ENCODE measurements at places on chromosomes 5 and 9. TPM values are rescaled to one million over a fixed set of nuclear protein-coding genes. Genes with fewer than 3 reads are reported as not detected.

Gene PCDHGA5
- total RNA-seq = 0.18 TPM

Gene GTF2H2
- 51.8 TPM for total RNA-seq

Gene CARTPT
- total RNA-seq = not detected

Gene PAIP1
- total RNA-seq = 102 TPM

Gene ZNF169
- total RNA-seq = 5.9 TPM

Gene ZNF879
- 0.63 TPM for total RNA-seq

Gene FOXD4
- 1.0 TPM for total RNA-seq

Gene PCDHGA9
- 0.18 TPM for total RNA-seq

Gene SVEP1
- 0.81 TPM for total RNA-seq

Gene PTPRD
- 0.11 TPM for total RNA-seq

Gene BARHL1
- not detected for total RNA-seq

Gene CSF1R
- 0.20 TPM for total RNA-seq

Gene LMNB1
- 190 TPM for total RNA-seq

GRCh38 chr9:15249981-15250380, 57.0 kb downstream of the TTC39B start:
- H3K27ac ChIP-seq = no peak overlapping the region
- no peak overlapping the region for H3K4me3 ChIP-seq
- no peaks in the 10 kb centered on the region for H3K27me3 ChIP-seq
- no peaks in the 10 kb centered on the region for H3K4me1 ChIP-seq

DNA sequence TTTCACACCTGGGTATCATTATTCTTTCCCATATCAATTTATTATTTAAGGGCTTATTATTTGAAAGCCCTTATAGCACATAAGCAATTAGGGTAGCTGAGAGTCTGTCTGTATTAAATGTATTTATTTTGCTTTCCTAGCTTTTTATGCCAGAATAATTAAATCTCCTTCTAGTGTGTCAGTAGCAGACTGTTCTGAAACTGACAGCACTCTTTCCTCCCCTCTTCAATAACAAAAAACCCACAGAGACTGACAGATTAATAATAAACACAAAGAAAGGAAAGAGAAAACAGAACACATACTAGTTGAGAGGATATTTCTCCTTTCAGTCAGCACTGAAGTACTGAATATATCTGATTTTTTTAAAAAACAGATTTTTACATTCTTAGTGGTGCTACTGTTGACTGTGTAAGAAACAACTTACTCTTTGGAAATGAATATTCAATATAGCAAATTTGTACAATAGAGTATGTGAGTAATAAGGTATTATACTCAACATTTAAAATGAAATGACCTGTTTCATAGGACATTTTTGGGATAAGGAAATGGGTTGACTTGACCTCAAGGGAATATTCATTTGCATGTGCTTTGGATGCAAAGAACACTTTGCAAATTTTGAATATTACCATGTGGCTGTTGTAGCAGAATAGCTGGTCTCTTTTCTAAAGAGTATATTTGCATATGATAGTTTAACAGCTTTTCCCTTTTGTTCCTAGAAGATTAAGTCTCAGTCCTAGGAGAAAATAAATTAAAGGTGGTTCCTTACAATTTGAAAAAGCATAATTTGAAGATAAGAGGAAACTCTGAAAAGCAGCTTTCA, 208.3 kb downstream of the SPATA31D1 start:
- no peak overlapping the region for H3K4me3 ChIP-seq
- H3K4me1 ChIP-seq = no peaks in the 10 kb centered on the region

DNA sequence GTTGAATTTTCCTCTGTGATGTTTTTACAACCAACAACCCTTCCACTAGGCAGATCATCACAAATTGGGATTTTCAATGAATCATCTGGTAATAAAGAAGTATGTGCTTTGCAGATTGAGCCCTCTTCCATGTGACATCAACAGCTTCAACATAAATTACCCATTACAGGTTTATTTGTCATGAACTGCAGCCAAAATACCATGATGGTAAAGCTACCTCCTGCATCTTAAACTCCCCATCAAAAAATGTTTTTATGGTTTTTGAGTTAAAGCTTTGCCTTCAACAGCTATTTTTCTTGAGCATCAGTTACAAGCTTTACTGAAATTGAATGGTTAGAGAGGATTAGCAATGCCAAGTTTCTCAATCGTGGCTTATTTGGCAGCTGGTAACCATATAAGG, 211.4 kb upstream of the TUSC1 start:
- no peak for DNase-seq
- H3K4me1 ChIP-seq = no peaks in the 10 kb centered on the region
- H3K36me3 ChIP-seq = no peaks in the 10 kb centered on the region
- H3K4me3 ChIP-seq = no peak overlapping the region

- no peaks in the 10 kb centered on the region for H3K4me1 ChIP-seq
- H3K27me3 ChIP-seq = no peaks in the 10 kb centered on the region
These were observed 565.5 kb upstream of the DMAC1 start for GRCh38 chr9:8365029-8365428.

DNA sequence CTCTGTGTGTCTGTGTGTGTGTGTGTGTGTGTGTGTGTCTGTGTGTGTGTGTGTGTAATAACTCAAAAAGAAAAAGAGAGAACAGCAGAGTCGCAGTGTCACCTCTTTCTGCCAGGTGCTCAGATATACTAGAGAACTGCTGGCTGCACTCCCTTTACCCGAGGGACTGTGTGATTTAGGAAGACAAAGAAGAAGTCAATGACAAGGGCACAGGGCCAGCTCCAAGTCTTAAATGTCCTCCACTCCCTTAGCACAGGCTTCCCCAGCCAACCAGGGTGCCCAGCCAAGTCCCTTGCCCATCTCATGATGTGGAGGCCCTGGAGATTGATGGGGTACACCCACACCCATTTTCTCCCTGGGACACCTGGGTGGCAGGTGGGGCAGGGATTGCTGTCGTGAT, 8.7 kb downstream of the CCNJL start:
- peaks cover 42% of the 10 kb centered on the region for H3K27me3 ChIP-seq
- H3K4me1 ChIP-seq = no peaks in the 10 kb centered on the region

DNA sequence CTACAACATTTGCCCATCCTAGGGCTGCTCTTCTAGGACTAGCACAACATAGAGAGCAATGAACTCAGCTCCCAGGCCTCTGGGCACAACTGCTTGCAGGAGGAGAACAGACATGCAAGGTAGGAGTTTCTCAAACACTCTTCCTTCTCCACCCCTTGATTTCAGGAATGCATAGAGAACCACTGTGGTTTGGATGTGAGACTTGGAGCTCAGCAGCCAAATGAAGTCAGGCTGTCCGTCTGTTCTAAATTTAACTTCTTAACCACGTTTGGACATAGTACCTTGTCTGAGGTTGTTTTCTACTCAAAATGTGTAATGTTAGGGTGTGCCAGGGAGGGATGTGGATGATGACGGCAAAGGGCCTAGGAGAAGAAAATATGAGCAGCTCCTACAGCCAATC, 515.1 kb upstream of the TNC start:
- H3K27ac ChIP-seq = no peak overlapping the region
- DNase-seq = no peak
- no peaks in the 10 kb centered on the region for H3K36me3 ChIP-seq
- H3K4me3 ChIP-seq = no peak overlapping the region

DNA sequence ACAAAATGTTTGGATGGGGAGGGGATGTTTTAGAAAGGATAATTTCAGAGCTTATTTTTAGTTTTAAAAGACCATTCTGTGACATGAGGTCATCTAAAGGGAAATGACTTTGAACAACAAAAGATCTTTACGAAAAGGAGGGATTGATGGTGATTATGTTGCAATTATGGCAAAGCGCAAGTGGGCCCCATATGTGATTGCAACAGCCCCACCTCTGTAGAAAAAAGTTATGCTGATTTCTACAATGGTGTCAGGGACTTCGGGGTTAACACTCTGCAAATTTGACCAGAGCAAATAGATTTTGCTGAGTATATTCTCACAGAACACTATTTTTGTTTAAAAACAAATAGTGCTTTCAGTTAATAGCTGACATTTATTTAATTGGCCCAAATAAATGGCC, 312.8 kb downstream of the NSG2 start:
- H3K36me3 ChIP-seq = no peaks in the 10 kb centered on the region
- no peak overlapping the region for H3K4me3 ChIP-seq
- no peaks in the 10 kb centered on the region for H3K4me1 ChIP-seq
- H3K27me3 ChIP-seq = no peaks in the 10 kb centered on the region
- no peak overlapping the region for H3K27ac ChIP-seq

DNA sequence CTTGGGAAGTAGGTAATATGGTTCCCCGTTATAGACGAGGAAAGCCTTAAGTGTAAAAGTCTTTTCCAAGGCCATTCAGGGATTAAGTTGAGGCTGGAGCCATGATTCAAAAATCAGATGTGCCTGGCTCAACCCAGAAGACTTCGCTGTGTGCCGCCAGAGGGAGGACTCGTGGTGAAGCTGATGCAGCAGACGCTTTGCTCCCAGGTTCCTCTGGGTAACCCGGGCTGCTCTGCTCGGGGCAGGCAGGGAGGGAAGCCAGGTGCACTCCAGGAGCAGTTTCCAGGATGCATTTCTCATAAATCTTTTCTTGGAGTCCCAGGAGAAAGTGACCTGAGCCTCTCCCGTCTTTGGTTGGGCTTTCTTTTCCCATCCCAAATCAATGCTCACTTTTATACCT, 62.9 kb upstream of the ICE1 start:
- no peak overlapping the region for H3K27ac ChIP-seq
- peaks cover 13% of the 10 kb centered on the region for H3K27me3 ChIP-seq
- no peak for DNase-seq
- no peaks in the 10 kb centered on the region for H3K36me3 ChIP-seq

DNA sequence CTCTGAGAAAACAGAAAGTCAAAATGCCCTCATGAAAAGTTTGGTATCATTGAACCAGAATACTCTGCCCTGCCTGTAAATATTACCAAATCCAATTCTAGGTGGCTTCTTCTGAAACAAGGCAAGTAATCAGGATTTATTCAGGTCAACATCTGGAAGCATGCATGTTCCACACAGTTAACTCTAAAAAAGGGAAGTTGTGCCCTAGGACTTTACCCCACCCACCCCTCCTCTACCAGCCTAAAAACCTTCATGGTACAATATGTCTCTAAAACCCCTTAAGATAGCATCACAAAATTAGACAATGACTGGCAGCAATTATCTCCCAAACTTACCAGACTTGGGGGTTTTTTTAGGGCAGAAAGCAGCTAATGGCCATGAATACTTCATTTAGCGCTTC, 414.8 kb upstream of the SLC30A5 start:
- no peak overlapping the region for H3K4me3 ChIP-seq
- no peaks in the 10 kb centered on the region for H3K27me3 ChIP-seq
- no peak for DNase-seq

DNA sequence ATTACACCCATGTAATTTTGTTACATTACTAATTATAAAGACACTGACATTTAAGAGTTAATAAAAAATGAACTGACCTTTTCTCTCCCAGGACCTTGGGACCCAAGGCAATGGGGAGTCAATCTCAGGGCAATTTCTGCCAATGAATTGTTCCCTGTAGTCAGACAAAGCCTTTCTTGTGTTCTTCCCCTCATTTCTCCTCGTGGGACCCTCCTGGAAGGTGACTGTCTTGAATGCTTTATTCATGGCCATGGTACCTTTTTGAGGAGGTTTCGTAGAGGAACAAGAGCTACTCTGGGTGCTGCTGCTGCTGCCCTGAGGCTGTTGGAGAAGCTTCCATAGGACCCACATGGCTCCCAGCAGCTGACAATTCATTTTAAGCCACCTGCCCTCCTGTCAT, 190.3 kb downstream of the SNX18 start:
- H3K4me1 ChIP-seq = no peaks in the 10 kb centered on the region
- no peak overlapping the region for H3K27ac ChIP-seq
- no peak for DNase-seq

GRCh38 chr9:121280715-121281613, 13.0 kb downstream of the GSN start:
- peaks cover 59% of the 10 kb centered on the region for H3K4me1 ChIP-seq
- no peaks in the 10 kb centered on the region for H3K36me3 ChIP-seq
- H3K27ac ChIP-seq = peak overlapping the region; percentile 45
- DNase-seq = no peak
- no peak overlapping the region for H3K4me3 ChIP-seq

DNA sequence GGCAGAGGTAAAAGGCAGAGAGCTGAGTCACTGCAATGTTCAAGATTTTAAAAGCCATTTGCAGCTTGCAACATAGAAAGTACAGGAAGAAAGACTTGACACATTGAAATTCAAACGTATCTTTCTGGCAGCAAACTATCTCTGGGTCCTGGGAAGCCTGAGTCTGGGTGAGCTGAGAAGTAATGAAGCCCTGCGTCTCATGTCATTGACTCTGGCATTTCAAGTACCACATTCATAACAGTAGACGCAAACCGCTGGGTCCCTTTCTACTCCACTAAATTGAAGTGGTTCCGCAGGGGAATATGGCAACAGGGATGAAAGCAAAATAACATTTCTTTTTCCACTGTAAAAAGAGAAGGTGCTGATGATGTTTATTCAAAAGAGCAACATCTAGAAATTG, 694.3 kb downstream of the BRINP1 start:
- H3K36me3 ChIP-seq = no peaks in the 10 kb centered on the region
- H3K4me3 ChIP-seq = no peak overlapping the region
- no peak overlapping the region for H3K27ac ChIP-seq
- DNase-seq = no peak
- no peaks in the 10 kb centered on the region for H3K27me3 ChIP-seq

GRCh38 chr9:77977210-77977611, 54.4 kb downstream of the GNAQ start:
- peak overlapping the region; percentile 62 for H3K27ac ChIP-seq
- H3K36me3 ChIP-seq = peaks cover 15% of the 10 kb centered on the region
- no peak overlapping the region for H3K4me3 ChIP-seq
- peak; percentile 50 for DNase-seq

- H3K27me3 ChIP-seq = no peaks in the 10 kb centered on the region
- H3K36me3 ChIP-seq = no peaks in the 10 kb centered on the region
- H3K4me3 ChIP-seq = no peak overlapping the region
- no peak for DNase-seq
These were observed 18.4 kb downstream of the RNF130 start for GRCh38 chr5:180053061-180053602.

GRCh38 chr5:43469671-43470391, 13.8 kb downstream of the TMEM267 start:
- no peak for DNase-seq
- H3K4me1 ChIP-seq = no peaks in the 10 kb centered on the region
- no peak overlapping the region for H3K27ac ChIP-seq
- no peak overlapping the region for H3K4me3 ChIP-seq
- H3K36me3 ChIP-seq = peaks cover 20% of the 10 kb centered on the region

- H3K27me3 ChIP-seq = no peaks in the 10 kb centered on the region
- H3K4me1 ChIP-seq = no peaks in the 10 kb centered on the region
- H3K27ac ChIP-seq = no peak overlapping the region
- DNase-seq = no peak
These were observed 103.5 kb downstream of the NDUFAF2 start for GRCh38 chr5:61048534-61048933.

- no peak for DNase-seq
- H3K4me1 ChIP-seq = peaks cover 15% of the 10 kb centered on the region
- no peak overlapping the region for H3K27ac ChIP-seq
These were observed 67.1 kb downstream of the ALDH7A1 start for GRCh38 chr5:126527892-126528291.

DNA sequence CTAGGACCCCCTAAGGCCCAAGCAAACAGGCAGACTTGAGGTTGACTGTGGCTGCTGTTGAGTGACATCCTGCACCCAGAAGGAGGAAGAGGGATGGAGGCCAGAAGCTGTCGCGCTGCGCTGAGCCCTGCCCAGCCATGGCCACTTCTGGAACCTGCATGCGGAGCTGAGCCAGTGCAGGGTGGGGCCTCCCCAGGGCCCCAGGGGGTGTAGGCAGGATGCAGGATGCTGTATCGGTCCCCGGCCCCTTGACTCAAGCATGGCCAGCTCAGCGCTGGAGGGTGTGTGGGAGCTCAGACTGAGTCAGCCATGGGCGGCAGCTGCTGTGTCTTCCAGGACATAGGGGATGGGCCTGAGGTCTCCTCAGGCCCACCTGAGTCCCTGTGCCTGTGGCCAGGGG, 26.9 kb downstream of the GLT6D1 start:
- peaks cover 55% of the 10 kb centered on the region for H3K27me3 ChIP-seq
- DNase-seq = no peak
- no peak overlapping the region for H3K27ac ChIP-seq

GRCh38 chr5:33612386-33612785, 171.6 kb downstream of the TARS1 start:
- DNase-seq = no peak
- no peak overlapping the region for H3K4me3 ChIP-seq
- no peaks in the 10 kb centered on the region for H3K36me3 ChIP-seq

Measured in K562 (cell line).